ENCODE measurements at places on chromosomes 7 and 10.
A peak's percentile ranks its signal among the peaks of the same experiment; 100 is the strongest.

GRCh38 chr7:112225006-112225405 is 18.5 kb downstream of the ZNF277 start:
- DNase-seq, result peak; percentile 50

DNA sequence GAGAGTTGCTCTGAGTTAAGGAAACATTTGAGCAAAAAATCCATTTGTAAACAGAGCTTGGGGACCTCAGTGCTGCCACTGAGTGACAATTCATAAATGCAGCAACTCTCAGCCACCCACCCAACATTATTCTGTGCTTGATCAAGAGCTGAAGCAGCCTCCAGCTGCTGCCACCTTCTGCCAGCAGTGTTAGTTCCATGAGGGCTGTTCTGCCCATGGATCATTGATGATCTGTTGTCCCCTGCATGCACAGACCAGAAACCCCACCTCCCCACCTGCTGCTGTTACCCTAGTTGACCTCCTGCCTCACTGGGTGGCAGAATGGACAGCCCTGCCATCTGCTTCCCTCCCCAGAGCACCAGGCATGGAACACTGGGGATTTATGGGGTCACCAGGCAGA is 305.4 kb downstream of the KCNMA1 start:
- no peak for DNase-seq

DNA sequence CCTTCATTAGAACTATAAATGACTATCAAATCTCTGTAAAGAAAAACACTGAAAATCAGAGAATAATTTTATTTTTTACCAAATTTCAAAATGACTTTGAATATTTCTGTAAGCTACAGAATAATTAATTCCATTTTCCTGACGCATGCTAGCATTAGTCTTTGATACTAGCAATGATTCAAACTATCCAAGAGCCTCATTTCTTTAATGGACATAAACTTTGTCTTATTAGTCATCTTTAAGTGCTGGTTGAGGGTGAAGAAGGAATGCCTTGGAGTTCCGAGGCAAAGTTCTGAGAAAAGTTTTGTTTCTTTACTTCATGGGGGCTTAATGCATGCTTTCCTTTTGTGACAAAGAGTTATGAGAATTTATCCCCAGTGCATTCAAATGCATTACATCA is 137.3 kb downstream of the AGMO start:
- DNase-seq, result peak; percentile 35

GRCh38 chr7:38142736-38143135 is 35.3 kb upstream of the STARD3NL start:
- DNase-seq, result no peak

GRCh38 chr10:78950656-78951587 is 117.8 kb upstream of the ZMIZ1 start:
- DNase-seq, result no peak

DNA sequence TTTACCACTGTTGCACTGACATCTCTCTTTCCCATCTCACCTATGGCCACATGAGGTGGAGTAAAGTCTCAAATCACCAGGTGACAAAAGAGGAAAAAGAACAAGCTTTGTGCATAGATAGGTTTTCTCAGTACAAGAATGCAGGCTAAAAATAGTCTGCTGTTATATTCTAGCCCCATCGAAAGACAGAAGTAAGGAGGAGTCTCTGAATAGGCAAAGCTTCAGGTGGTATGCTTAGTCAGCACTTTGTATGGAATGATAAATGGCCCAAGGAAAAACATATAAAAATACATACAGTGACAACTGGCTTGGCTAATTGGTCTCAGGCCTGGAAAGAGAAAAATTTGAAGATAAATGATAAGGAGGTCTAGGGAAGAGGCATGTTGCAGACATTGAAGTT is 39.6 kb upstream of the KCND2 start:
- DNase-seq, result no peak

GRCh38 chr7:143936087-143937009 is 1.3 kb downstream of the OR2F2 start:
- peak; percentile 38 for DNase-seq

- DNase-seq, result no peak
Observed at GRCh38 chr7:51114501-51114900, 202.1 kb downstream of the COBL start.

- peak; percentile 86 for DNase-seq
Observed at GRCh38 chr7:85471740-85472139, 284.9 kb upstream of the SEMA3D start.

DNA sequence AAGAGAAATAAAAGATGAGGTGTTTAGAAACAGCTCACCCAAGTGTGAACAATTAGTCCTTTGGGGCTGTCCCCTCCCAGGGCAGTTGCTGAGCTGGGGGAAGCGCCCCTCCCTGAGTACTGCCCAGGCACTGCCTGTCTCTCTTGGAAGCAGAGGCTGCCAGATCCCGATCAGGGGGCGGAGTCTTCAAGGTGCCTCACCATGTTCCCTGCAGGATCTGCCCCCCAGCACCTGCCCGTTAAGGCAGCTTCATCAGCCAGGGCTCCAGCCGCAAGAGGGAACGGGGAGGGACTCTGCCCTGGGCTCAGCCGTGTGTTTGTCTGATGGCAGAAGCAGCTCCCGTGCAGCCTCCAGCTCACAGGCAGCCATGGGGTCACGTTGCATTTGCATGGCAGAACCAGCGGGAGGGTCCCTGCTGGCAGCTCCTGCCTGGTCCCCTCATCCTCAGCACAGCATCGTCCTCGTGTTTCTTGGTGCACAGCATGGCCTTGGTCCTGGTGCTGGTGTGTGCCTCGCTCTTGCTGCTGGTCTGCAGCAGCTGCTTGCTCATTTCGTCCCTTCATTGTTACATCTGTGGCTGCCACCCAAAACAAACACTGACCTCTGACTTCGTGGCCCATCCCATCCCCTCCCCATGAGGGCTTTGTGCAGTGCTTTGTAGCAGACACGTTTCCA is 10.7 kb upstream of the DPYSL4 start:
- DNase-seq, result no peak

DNA sequence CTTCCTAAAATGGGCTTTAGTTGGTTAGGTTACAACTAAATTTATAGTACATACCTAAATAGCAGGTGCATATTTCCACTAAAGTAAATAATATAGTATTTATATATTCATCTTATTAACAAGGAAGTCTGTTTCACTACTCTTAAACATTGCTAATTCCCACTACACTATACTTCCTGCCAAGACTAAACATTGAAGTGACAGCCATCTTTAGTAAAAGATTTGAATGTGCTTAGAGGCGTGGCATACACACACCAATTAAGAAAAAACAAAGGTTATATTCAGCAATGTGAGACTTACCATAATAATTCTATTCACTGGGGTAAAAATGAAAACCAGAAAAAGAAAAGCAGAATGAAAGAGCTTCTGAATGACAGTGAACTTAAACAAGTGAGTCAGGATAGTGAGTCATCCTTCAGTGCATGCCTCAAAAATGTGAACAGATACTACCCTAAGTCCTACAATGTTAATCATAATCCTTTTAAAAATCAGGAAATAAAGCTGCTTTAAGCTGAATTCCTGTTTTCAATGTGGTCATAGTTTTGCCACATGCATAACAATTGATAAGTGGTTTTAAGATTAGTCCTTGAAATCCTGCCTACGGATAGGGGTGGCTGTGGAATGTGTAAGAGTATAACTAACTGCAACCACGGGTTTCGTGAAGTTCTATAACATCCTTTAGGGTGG is 59.4 kb downstream of the USP6NL start:
- peak; percentile 98 for DNase-seq

DNA sequence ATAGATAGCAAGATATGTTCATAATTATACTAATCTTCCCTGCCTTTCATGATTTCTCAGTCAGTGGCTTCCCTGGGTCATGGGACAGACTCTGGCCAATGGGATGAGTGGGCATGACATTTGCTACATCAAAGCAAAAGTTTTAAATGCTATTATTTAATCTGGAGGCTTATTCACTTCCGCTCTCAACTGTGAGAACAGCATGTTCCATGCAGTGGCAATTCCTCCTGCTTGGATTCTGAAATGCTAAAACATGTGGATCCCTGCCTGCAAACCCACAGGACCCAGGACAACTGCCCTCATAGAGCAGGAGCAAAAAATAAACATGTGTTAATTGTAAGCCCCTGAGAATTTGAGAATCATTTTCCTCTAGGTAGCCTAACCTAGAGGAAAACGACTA is 1412.4 kb upstream of the CELF2 start:
- no peak for DNase-seq

- DNase-seq, result no peak
Observed at GRCh38 chr7:16935341-16935735, 53.6 kb upstream of the AGR3 start.

- no peak for DNase-seq
Observed at GRCh38 chr7:41692251-41692650, 10.6 kb downstream of the INHBA start.

- no peak for DNase-seq
Observed at GRCh38 chr7:37853468-37853867, 5.1 kb downstream of the NME8 start.

DNA sequence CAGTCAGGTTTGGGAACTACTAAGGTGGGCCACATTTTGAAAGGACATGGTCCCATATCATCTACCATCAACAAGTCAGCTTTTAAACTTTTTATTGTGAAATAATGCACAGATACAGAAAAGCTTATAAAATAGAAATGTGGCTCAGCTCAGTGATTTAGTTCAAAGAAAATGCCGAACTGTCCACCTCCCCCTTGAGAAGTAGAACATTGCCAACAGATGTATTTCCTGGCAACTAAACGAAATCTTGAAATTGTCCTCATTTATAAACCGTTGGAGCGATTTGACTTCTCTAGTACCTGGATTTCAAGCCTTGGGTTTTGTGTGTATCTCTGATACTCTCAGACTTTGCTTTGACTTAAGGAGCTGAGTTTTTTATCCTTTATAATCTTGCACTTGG is 32.7 kb upstream of the SMNDC1 start:
- no peak for DNase-seq

GRCh38 chr7:130142654-130143333 is 62.4 kb downstream of the TMEM209 start:
- no peak for DNase-seq

DNA sequence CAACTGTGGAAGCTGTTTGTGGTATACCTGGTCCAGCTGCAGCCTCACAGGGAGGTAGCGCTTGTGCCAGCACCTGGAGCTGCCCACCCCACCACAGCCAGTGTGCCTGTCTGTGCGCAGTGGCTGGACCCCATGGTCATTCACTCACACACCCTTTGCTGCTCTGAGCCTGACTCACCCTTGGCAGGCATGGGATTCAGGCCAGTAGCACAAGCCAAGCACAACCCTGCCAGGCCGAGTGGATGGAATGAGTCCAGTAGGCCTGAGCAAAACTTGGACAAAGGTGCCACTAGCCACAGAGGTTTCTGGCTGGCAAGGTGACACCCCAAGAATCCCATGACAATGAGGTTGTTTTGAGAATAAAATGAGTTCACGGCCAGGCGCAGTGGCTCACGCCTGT is 19.0 kb downstream of the RBM48 start:
- no peak for DNase-seq

DNA sequence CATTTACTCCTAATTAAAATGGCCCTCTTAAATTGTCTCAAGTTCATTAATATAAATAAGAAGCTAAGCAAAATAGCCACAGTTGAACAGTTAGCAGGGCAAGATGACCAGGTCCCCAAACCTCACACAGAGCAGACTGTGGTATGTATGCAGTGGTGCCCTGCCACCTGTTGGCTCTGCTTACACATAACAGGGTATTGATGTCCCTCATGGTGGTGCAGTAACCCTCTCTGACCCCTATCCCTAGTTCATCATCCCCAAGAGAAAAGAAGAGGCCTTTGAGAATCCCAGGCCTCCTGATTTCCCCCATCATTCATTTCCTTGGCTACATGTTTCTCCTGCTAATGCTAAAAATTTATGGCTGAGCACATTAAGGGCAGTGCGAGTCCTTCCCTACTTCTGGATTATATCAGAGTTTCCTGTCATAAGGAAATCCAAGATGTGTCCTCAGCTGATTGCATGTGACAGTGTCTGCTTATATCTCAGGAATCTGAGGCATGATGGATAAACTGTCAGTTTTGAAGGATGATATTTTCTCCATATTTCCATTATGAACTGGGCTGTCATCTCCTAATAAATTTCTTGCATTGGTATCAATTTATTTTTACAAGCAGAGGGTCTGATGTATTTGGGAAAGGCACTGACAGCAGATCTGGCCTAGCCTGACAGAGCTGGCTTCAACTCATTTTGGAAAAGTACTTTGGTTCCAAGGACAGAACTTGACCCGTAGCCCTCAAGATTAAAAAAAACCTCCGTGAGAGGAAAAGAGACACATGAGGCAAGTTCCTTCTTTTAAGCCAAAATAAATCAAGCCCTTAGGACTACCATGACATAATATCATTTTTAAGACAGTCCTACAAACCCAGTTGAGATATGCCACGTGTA is 880.6 kb downstream of the LRMDA start:
- no peak for DNase-seq

- no peak for DNase-seq
Observed at GRCh38 chr7:120942861-120943260, 7.7 kb upstream of the ING3 start.

DNA sequence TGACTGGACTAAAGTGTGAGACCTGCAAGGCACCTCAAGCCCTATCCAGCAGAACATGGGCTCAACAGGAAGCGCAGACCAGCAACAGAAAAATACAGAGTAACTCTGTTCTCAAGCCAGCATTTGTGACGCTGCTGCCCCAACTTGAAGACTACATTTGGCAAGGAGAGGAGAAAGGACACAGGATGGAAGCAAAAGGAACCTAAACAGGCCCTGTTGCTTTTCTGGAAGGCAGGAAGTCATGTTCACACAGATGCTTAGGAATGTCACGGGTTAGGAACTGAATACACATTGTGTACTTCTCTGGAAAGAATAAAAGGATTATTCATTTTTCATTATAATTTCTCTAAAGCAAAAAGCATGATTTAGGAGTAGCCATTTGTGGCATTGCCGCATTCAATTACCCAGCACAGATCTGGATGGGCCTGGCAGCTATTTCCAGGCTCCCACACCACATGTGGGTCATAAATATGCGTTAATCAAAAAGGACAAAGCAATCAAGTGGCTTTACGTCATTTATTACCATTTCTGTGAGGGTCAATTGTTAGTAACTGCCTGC is 19.8 kb upstream of the TOMM7 start:
- DNase-seq, result no peak

DNA sequence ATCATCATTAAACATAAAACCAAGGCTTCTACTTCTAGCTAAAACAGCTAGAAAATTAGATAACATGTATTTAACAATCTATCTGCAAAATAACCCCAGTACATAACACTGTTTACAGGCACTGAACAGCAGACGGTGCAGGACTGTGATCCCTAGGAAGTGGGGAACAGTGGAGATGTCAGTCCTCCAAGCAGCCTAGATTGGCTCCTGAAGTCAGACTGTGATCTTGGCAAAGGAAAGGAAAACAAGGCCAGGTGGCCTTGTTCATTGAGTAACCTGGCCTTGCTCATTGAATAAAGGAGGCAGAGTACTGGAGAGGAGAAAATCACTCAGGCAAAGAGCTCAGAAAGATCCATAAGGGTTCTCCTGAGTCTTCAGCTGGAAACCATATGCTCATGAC is 77.7 kb upstream of the DIP2C start:
- no peak for DNase-seq

All from astrocyte (in vitro differentiated cells and primary cell).